ENCODE measurements at places on chromosomes 13 and 19.

GRCh38 chr19:48520134-48520533 lies 8.5 kb upstream of the LMTK3 start:
- no peak for DNase-seq

DNA sequence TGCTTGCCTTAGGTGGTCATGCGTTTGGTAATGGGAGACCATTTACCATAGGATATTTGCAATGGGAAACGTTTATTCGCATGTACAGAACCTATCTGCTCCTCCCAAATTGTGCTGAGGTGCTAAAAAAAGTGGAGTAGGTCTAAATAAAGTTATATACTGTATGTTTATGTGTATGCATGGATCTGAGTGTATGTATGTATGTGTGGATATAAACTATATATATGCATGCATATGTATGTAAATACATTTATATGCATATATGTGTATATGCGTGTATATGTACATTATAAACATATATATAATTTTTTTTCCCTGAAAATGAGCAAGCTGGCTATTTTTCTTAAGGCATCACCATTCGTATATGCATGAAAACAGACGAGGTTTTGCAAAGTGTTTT lies 95.9 kb downstream of the HS6ST3 start:
- no peak for DNase-seq

DNA sequence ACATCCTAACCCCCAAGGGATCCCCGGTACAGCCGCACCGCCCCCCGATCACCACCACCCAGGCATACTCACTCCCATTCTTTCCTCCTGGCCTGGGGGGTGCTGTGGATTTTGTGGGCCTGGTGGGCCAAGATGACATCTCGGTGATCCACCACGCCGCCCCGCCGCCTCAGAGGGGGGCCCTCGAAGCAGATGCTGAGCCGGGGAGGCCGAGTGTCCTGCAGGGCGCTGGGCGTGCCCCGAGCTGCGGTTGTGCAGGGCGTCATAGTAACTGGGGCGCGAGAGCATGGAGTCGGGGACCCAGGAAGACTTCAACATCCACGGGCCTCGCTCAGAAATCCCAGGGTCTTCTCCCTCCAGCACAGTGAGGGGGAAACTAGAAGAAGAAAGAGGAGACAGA lies 93.4 kb upstream of the CACNA1A start:
- no peak for DNase-seq

DNA sequence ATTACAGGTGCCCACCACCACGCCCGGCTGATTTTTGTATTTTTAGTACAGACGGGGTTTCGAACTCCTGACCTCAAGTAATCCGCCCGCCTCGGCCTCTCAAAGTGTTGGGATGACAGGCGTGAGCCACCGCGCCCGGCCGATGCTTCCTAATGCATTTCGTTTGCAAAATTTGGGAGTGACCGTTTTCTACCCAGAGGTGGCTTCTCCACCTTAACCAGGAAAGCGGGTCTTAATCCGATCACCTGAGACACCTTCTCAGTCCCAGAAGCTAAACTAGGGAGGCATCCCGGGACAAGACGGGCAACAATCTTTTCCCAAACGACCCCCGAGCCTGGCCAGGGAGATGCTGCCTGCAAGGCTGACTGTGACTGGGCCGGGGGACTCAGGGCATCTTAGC lies 14.8 kb upstream of the MATK start:
- DNase-seq = no peak

GRCh38 chr13:112634102-112634501 lies 46.1 kb upstream of the TUBGCP3 start:
- DNase-seq = no peak

DNA sequence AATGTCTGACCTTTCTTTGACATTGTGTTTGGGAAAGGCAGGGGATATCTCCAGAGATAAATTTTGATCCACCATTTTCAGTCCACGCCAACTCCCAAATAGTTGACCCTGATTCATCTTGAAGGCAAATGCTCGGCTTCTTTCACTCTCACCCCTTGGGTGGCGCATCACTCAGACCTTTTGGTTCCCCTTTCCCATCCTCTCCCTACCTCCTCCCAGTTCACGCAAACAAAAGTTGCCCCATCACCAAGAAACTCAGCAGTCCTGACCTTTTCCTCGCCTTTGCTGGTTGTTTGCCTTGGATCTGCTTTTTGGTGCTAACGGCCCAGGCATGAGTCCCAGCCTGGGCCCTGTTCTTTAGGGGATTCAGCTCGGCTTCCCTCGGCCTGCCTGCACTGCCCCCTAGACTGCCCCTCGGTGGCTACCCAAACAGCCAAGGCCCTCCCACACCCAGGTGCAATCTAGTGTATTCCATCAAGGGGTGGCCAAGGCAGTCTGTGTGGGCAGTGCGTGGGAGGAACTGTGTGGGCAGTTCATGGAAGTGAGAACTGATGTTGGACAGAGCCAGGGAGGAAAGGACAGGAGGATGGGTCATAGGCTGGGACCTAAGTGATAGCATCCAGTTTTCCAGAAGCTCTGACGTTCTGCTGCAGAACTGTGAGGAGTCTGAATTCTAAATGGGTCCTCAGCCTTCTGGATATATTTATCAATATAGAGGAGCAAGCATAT lies 255.7 kb downstream of the DLEU7 start:
- DNase-seq = no peak

DNA sequence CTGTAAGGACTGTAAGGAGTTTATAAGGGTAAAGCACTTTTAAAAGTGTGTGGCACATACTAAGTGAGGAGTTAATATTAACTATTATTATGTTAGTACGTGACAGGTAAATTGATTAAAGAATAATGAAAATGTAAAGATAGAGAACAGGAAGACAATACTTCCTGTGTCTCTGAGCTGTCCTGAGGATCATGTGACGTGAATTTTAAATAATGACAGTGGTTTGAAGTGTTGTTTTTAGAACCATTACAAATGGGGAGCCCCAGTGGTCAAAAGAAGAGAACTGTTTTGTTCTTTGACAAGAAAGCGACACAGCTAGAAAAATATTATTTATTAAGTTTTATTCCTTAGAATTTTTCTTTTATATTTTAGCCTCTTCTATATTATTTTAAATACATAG lies 241.2 kb upstream of the STARD13 start:
- DNase-seq = no peak

- DNase-seq = no peak
These were observed 642.1 kb upstream of the ARGLU1 start for GRCh38 chr13:107209824-107210722.

DNA sequence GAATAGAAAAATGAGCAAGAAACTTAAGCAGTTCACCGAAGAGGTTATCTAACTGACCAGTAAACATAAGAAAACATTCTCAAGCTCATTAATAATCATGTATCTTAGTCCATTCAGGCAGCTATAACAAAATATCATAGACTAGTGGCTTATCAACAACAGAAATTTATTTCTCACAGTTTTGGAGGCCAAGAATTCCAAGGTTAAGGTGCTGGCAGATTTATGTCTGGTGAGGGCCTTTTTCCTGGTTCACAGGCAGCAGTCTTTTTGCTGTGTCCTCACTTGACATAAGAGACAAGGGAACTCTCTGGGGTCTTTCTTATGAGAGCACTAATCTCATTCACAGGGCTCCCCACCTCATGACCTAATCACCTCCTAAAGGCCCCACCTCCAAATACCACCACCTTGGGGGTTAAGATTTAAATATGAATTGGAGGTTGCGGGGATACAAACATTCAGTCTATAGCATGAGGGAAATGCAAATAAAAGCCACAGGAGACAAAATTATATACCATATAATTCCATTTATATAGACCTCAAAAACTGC lies 123.6 kb downstream of the ZAR1L start:
- no peak for DNase-seq

- DNase-seq = no peak
These were observed 2.8 kb upstream of the ARL11 start for GRCh38 chr13:49625392-49626079.

DNA sequence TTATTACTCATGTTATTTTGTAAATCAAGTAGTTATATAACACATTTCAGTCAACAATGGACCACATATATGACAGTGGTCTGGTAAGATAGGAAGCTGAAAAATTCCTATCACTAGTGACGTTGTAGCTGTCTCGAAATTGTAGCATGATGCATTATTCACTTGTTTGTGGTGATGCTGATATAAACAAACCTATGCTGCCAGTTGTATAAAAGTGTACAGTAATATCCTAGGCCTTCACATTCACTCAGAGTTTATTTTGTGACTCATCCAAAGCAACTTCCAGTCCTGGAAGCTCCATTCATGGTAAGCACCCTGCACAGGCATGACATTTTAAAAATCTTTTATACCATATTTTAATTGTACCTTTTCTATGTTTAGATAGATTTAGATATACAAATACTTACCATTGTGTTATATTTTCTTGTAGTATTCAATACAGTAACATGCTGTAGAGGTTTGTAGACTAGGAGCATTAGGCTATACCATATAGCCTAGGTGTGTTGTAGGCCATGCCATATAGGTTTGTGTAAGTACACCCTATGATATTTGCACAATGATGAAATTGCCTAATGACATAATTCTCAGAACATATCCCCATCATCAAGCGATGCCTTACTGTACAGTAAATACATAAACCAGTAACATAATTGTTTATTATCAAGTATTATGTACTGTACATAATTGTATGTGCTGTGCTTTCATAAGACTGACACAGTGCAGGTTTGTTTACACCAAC lies 49.3 kb downstream of the IFT88 start:
- DNase-seq = no peak

DNA sequence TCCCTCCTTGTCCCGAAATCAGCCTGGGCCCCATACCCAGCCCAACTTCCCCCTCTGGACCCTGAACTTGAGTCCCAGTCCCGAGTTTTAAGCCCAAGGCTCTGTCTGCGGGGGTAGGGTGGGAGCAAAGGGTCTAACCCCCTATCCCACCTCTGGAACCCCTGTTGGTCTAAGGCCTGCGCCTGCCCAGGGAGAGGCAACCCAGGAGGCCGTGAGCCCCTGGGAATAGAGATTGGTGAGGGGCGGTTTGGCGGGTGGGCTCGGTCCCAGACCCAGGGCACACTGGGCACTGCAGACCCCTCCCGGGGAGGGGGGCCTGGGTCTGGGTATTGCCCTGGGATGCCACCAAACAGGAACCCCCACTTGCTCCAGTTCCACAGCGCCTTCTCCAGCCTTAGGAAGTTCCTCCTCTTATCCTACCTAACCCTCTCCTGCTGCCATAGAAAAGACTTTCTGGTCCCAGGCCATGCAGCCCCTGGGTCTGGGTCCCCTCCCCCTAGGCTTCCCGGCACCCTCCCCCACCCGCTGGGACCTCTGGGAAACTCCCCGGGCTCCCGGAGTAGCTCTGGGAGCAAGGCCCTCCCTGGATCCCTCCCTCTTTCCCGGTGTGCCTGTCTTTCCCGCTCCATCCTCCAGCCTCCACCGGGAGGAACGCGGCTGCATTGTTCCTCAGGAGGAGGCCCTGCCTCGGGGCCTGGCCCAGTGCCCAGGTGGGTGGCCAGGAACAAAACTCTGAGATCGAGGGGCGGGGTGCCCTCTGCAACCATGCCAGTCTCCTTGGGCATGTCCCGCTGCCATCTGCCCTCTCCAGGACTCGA lies 33.6 kb upstream of the NANOS3 start:
- DNase-seq = no peak

DNA sequence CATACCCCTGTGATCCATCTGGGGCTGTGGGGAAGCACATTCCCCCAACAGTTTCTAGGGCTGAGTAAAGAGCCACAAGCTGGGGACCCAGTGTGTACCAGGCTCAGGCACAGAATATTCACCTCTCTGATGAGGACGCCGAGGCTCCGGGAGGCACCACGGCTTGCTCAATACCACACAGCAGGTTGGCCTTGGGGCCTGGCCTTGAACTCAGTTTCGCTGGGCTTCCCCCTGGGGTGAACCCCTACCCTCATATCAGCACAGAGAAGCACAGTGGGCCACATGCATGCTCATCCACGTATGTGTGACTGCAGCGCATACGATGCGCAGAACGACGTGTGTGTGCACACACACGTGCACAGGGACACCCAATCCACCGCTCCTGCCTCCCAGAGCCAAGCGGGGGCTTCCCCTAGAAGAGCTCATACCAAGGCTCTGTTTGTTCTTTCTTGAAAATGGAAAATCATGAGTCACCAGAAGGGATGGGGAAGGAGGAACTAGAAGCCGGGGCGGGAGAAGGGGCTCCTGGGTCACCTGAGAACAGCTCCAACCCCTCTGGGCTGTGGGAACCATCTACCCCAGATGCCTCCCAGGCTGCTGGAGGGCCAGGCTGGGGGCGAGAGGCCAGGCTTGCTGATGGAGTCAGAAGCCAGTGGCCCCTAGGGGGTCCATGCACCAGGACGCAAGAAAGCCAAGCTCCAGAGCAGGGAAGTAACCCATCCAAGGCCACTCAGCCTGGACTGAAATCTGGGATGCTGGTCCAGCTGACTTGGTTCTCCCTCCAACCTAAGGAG lies 4.9 kb upstream of the PDE4C start:
- DNase-seq = no peak

GRCh38 chr13:66992183-66992582 lies 238.0 kb downstream of the PCDH9 start:
- no peak for DNase-seq

DNA sequence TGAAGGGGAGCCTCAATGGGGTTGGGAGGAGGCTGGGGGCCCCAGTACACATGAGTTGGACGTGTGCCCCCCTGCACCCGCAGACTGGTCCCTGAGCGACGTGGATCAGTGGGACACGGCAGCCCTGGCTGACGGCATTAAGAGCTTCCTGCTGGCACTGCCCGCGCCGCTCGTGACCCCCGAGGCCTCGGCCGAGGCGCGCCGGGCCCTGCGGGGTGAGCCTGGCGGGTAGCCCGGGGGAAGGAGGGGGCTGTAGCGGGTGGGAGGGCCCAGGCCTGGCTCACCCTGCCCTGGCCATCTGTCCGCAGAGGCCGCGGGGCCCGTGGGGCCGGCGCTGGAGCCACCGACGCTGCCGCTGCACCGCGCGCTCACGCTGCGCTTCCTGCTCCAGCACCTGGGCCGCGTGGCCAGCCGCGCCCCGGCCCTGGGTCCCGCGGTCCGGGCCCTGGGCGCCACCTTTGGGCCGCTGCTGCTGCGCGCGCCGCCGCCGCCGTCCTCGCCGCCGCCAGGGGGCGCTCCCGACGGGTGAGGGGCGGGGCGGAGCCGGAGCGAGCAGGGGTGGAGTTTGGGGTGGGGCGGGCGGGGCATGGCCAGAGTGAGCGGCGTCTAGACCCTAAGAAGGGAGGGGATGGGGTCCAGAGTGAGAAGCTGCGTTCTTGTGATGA lies 8.1 kb downstream of the PIK3R2 start:
- DNase-seq = peak; percentile 79

DNA sequence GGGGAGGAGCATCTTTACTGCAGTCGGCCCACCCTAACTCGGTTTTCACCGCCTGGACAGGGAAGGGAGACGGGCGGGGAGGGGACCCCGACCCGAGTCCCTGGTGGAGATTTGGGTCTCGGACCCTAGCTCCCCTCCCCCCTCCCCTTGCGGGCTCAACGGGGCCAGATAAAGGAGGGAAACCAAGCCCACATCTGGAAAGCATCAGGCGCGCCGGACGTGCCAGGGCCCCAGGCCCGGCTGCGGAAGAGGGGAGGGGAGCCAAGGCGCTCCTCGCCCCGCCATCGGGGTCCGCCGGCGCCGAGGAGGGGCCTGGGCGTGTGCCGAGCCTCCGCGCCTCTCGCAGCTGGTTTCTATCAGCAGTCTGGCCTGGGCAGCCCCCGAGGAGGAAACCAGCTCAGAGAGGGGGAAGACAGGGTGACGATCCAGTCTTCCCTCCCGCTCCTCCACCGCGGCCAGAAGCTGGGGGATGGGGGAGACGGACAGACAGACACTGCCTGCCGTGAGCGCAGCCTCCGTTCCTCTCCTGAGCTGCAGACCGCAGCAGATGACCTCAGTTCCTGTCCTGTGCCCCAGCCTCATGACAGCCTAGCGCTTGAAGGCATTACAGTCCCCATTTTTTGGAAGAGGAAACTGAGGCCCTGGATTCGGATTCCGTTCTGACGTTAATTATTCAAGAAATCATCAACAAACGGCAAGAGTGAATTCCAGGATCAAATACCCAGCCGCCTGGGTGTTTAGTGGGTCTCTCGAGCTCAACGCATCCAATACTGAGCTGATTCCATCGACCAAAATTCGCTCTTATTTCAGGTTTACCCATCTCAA lies 3.6 kb upstream of the GNG8 start:
- no peak for DNase-seq

All from activated T-helper 1 cell treated with Interleukin-2 at 50 U/mL for 16 hours (primary cell).